ENCODE measurements at places on chromosomes 5 and 9.

DNA sequence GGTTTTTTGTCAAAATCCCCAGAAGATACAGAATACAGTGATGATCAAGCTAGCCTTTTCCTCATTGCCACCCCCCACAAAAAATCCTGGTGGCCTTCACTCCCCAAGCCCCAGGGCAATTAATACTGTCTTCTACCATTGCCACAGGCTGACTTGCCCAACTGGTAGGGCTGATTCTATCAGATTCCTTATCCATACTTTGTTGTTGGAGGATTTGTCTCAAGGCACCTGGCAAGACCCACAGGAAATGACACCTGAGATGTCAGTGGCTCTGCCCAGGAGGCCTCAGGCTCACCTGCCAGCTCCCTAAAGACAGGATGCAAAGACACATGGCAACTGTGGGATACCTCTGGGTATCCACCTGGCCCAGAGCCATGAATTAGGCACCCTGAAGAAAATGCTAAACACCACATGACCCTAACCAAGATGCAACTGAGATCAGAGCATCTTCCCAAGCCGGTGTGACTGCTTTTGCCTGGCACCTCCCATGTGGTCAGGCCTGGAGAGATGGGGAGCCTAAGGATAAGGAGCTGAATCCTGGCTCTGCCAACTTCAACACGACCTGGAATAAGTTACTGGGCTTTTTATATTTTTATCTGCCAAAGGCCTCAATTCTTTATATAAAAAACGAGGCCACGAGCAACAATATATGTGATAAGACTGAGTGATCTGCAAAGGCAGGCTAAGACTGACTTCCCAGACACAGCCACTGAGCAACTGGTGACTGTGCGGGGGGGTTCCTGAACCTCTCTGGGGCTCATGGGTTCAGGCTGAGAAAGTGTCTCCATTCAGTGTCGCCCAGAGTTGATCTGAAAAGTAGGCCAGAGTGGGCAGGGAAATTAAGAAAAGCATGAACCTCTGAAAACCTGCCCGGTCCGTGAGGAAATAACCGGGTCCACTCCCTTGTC, 944 bp downstream of the ATOX1 start:
- no peak for DNase-seq

DNA sequence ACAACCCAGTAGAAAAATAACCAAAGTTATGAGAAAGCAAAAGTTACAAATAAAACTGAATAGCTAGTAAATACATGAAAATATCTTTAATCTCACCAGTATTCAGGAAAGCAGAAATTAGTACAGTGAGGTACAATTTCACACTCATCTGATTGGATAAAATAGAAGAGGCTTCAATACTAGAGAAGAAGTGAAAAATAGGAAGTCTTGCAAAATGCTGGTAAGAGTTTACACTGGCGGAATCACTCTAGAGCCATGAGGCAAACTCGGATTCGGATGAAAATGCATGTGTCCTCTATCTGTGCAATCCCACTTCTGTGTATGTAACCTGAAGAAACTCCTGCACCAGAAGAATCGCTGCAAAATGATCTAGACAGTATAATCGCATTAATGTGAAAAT, 128.9 kb downstream of the CCDC192 start:
- no peak for DNase-seq

DNA sequence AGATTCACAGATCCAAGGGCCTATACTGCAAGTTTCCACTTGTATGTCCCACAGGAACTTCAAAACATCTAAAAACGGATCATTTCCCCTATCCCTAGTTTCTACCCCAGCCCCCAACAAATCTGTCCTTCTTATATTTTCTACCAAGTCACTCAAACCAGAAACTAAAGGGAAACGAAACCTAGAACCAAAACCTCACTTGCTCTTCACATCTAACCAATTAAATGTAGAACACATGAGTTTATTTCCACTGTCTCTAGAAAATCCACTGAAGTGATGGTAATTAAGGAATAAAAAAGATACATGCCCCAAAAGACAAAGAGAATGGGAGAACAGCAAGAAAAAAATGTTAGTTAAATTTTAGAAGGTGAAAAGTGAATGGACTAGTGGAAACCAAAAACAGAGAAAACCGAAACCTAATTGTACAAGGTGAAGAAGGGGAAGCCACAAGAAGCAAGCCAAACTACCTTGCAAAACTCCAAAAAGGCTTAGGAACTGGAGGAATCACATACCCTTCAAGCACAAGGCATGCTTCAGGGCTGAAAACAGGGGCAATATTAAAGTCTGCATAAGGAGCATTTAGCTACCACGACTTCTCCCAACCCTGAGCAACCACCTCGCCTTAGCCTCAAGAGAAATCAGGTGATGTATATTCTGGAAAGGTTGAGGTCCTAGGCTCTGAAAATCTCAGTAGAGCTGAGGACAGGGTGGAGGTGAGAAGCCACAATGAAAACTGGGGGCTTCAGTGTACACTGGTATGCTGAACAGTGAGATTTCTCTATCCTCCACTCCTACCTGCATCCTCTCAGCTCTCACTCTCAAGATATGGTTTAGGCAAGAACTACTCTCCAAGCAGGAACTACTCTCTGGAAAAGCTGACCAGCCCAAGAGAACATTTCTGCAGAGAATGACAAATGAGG, 11.1 kb downstream of the SMU1 start:
- no peak for DNase-seq

- DNase-seq, result no peak
These were observed 112.3 kb upstream of the SMIM23 start for GRCh38 chr5:171673328-171673727.

DNA sequence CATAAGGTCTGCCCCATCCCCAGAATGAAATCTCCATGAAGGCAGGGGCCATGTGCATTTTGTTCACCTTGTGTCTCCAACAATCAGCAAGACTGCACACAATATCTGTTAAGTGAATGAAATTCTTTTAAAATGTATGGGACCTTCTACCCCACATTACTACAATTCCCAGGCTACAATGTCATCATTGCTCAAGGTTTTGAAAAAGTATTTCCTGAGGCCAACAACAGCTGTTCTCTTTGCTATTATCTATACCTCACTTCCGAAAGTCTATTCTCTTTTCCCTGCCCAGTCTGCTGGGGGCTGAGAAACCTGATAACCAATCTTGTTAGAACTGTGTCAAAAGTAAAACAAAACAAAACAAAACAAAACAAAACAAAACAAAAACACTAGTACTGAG, 29.2 kb downstream of the HOMER1 start:
- no peak for DNase-seq

DNA sequence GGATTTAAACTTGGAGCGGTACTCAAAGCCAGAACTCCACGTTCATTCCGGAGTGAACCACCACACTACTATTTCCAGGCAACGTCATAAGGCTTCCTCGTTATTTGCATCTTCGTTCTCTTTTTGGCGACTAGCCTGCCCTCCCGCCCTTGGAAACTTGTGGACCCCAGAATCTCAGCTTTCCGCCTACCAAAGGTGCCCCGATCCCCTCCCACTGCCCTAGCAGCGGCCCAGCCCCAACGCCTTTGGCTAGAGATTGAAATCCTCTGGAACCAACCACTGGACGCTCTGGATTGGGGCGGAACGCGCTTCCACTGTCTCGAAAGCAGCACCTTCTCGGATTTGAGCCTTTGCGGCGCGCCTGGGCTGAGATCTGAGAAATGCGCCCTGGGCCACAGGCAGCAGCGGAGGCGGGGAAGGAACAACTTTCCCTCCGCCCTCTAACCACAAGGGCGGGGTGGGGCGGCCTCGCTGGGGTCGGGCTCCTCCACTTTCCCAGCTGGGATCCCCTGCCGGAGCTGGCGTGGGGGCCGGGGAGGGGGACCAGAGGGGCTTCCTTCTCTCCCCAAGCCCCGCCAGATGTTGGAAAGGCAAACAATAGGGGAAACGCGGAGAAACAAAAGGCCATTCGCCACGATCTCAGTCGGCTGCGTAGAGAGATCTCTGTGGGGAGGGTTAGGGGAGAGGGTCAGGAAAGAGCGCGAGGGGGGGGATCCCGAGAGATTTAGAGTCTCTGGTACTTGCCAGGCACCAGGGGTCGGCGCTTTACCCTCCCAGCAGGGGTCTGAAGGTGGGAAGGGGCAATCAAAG, 1.3 kb downstream of the MOB3B start:
- DNase-seq, result peak; percentile 76
